ENCODE measurements at places on chromosomes 13 and 19.

DNA sequence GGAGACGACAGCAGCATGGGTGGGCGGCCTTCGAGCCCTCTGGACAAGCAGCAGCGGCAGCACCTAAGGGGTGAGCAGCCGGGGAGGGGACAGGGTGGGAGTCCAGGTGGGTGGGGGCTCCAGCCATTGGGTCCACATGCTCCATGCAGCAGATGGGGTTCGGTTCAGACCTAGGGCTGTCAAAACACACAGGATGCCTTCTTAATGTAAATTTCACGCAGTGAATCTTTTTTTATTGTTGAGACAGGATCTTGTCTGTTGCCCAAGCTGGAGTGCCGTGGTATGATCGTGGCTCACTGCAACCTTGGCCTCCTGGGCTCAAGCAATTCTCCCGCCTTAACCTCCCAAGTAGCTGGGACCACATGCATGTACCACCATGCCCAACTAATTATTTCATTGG, 15.9 kb downstream of the PGLS start:
- DNase-seq: no peak

DNA sequence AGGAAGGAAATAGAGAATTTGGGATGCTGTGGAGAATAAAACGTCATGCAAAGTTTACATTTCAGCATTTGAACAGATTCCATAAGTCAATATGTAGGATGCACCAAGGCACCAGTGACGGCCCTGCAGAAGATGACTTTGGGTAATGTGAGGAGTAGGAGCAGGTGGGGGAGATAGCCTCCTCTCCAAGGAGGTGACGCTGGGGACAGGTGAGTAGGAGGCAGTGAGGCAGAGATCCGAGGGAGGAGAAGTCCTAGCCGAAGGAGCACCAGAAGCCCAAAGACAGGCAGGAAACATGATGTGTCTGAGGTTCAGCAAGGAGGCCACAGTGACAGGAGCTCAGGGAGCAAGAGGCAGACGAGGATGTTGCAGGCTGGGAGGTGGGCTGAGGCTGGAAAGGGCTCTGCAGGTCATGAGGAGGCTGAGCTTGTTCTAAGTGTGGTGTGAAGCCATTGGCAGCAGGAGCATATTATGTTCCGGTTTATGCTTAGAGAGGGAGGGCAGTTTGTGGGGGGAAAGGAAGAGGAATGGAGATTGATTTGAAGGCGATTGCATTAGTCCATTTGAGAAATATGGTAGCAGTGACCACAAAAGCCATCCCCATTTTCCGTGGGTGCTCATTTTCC, 55.7 kb upstream of the C1QTNF9 start:
- no peak for DNase-seq

DNA sequence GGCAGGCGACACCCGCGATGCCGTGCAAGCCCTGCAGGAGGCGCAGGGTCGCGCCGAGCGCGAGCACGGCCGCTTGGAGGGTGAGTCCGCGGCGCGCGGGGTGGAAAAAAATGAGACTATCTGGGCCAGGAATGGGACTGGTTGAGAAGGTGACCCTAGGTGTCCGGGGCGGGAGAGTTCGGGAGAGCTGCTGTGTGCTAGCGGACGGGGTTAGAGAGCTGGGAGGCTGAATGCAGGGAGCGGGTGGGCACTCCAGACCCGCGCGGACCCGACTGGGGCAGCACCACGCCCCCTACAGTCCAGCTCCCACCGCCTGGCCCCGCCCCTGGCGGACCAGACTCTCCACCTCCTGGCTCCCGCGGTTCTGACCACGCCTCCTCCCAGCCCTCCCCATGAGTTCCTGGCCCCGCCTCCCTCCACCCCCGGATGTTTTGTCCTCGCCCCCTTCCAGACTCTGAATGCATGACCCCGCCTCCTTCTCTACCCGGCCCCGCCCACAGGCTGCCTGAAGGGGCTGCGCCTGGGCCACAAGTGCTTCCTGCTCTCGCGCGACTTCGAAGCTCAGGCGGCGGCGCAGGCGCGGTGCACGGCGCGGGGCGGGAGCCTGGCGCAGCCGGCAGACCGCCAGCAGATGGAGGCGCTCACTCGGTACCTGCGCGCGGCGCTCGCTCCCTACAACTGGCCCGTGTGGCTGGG, 1.5 kb downstream of the CLEC11A start:
- DNase-seq: peak; percentile 99

DNA sequence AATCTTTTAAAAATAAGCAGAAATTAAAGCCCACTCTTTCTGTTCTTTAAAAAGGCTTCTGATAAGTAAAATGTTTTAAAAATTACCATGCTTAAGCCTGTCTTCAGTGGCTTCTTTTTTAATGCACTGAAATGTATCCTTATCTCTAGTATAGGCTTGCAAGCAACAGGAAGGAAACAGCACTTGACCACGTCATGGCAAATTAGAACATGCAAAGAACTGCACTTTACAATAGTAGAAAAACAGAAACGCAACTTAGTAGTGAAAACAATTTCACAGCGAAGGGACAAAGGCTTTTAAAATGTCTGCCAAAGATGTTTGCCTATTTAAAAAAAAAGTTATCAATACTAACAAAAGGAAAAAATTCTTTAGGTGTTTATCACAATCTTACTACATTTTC, 36.3 kb downstream of the ELF1 start:
- no peak for DNase-seq

- DNase-seq: no peak
Measured at GRCh38 chr19:522726-523125, 8.8 kb upstream of the CDC34 start.

DNA sequence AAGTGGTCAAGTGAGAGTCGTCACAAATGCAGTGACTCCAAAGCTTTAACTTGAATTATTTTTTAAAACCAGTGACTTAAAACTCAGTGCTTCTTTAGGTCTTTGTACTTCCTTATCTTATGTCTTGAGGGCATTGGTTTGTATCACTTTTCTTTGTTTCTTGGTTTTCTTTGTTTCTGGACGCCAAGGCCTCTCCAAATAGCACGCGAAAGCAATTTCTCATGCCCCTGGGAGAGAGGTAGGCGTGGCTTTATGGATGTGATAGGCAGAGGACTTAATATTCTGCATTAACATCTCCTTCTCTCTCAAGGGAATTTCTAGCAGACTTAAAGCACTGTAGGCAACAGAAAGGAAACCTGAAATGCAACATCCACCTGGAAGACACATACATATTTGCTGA, 20.6 kb downstream of the UBE2L5 start:
- DNase-seq: no peak

GRCh38 chr13:42981317-42981716, 10.7 kb downstream of the EPSTI1 start:
- DNase-seq: no peak

GRCh38 chr19:49852631-49853126, 1.7 kb downstream of the PTOV1 start:
- DNase-seq: no peak

GRCh38 chr19:18683958-18684641, 620 bp downstream of the CRTC1 start:
- peak; percentile 6 for DNase-seq

- no peak for DNase-seq
Measured at GRCh38 chr13:27083183-27083582, 88.4 kb downstream of the USP12 start.

DNA sequence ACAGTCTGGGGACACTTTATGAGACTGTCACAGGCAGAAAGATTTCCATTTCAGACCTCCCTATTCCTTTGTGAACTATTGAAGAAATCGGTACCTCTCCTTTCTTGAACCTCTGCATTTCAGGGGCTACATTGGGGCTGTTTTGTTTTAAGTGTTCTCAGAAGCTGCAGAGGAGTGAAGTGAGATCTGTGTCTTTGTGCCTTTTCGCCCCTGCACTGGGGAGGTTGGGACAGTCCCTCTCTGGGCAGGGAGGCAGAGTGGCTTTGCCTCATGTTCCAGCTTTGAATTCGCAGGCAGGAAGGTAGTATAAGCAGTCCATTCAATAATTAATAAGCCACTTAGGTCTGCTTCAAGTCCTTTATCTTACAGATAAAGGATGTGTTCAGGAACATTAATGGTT, 9.5 kb upstream of the AMER2 start:
- no peak for DNase-seq

GRCh38 chr19:1280636-1281568, 4.8 kb upstream of the EFNA2 start:
- DNase-seq: no peak
